ENCODE measurements at places on chromosomes 2 and 18.

DNA sequence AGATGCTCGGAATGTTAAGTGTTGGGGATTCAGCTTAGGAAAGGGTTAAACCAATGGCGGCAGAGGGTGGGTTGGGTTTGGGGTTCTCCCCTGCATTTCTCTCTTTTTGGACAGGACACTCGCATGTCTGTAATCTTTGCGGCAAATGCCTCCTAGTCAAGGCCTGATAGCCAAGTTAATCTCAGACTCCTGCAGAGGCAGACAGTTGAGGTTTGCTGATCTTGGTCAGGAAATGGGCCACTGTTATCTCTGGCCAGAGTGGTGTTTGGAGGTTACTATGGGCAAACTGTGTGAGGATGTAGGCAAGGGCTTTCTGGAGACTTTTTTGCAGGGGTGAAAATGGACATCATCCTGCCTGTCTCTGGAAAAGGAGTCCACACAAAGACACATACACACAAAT is 188.8 kb downstream of the SETBP1 start:
- no peak for DNase-seq

DNA sequence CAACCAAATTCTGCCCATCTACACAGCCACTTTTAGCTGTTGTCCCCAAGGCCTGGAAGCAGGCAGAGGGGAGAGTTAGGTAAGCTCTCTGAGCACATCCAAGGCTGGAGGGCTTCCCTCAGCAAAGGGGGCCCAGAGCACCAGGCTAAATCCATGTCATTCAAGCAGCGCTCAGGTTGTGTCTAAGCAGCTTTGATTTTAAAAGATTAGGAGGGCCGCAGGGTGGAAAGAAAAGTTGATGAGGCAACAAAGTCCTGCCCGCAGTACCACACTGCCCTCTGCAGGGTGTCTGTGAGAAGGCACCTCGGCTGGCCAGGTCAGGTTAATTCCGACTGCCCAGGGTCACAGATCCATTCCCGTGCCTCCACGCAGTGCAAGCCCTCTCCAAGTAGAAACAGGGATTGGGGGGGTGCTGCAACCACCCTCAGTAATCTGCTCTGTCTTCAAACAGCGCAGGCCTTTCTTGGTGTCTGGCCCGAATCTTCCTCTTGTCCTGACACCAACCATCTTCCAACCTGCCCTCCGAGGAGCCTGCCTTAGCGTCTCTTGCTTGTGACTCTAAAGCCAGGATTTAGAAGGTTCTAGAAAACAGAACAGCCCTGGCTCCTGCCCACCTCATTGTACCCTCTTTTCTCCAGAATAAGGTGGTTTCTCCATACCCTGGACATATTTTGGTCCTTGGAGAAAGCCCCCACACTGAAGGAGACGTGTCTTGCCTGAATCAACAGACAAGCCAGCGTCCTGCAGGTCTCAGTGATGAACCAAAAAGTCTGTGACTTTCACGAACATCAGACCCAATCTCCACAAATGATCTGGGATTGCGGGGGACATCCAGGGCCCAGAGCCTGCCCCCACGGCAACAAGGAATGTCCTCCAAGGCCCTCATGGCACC is 289.2 kb downstream of the TNS1 start:
- peak; percentile 56 for DNase-seq

GRCh38 chr2:48601349-48601748 is 16.3 kb upstream of the GTF2A1L start:
- peak; percentile 5 for DNase-seq

DNA sequence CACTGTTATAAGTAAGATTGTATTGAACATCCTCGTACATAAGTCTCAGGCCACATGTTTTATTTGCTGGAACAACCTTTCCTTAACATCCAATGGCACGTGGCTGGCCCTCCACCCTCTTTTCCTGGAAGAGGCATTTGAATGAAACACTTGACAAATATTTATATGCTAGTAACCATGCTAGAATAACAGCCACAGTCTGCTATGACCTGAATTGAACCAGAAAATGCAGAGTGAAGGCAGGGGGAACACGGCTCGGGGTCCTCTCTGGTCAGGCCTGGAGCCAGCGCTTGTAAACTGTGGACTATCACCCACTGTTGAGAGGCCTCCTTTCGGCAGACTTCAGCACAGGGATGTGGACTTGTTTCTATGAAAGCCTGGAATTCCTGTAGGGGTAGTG is 198.2 kb upstream of the COPS8 start:
- DNase-seq: no peak

GRCh38 chr2:199861132-199861774 is 10.3 kb upstream of the FTCDNL1 start:
- DNase-seq: no peak

GRCh38 chr2:192216336-192216735 is 21.6 kb upstream of the TMEFF2 start:
- DNase-seq: no peak

DNA sequence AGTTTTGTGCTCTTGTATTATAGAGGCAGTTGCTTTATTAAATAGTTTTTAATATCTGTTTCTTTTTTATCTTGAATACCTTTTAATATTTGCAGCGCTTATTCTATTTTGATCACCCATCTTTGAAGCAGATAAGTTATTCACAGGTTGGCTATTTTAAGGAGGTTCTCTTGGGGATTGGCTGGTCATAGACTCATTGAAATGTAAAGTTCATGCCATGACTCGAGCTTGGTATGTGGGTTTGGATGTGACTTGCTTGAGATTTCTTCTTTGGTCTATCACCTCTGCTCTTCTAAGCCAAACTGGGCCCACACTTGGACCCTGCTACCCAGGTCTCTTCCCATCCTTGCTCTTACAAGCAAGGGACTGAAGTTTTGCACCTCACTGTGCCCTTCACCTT is 33.6 kb downstream of the FARP2 start:
- DNase-seq: no peak

DNA sequence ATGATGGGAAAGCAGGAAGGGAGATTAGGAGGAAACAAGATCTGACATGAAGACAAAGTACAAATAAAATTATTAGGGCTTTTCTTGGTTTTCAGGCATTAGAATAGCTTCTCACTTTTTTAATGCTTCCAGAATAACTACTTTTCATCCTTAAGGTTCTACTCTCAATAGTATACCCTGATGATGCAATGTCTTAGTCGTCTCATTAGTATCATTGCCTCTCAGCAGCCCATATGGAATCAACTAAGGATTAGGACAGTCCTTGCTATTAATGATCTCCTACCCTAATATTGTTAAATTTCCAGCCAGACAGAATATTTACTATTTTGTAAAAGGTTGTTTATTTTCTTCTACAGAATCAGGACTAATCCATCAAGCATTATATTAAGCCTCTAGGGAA is 55.9 kb downstream of the RELCH start:
- no peak for DNase-seq

- DNase-seq: peak; percentile 4
Measured at GRCh38 chr2:23566241-23567142, 181.5 kb downstream of the KLHL29 start.

DNA sequence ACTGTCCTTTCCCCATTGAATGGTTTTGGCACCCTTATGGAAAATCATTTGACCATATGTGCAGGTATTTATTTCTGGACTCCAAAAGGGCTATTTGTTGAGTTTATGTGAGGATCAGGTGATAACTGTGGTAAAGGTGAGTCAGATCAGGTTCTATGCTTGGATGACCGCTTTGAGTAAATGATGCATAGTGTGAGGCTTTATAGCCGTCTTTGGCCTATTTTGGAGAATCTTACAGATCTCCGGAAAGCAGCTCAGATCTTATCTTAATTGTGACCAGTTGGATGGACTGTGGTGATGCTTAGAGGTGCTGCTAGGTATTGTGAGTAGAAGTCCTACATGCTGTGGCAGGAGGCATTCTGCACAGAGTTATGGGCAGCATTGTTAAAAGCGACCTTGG is 126.2 kb downstream of the METTL8 start:
- DNase-seq: no peak

GRCh38 chr2:144011553-144011952 is 508.4 kb downstream of the ZEB2 start:
- DNase-seq: no peak

GRCh38 chr2:175414882-175415487 is 233.5 kb upstream of the ATP5MC3 start:
- no peak for DNase-seq

- DNase-seq: no peak
Measured at GRCh38 chr2:164150604-164151003, 414.8 kb upstream of the FIGN start.

GRCh38 chr2:206150168-206150567 is 9.1 kb downstream of the NDUFS1 start:
- DNase-seq: no peak

DNA sequence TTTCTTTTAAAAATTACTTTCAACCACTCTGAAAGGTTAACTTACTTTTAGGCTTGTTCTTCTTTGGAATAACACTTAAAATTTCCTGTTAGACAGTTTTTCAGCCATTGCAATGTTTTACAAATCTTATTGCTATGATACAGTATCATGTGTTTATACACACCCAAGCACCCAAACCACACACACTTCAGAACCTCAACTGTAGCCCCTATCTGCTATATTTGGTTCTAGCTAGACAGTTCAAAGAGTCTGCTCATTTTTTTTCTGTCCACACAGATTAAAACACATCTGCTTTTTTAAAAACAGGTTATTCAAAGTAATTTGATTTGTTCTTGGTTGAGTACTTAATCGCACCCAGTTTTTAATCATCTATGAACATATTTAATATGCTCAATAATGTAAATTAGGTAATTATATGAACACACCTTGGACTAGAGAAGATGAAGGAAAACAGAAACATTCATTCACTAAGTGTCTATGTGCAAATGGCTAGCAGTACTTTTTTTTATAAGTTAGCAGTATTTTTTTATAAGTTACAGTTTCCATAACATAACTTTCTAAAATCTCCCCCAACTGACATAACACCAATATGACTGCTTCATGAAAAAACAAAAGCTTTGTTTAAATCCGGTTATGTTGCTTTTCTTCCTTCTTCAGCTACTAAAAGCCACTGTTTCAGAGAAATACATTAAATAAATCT is 17.6 kb downstream of the FBXO11 start:
- no peak for DNase-seq

- no peak for DNase-seq
Measured at GRCh38 chr2:31269087-31269486, 35.1 kb downstream of the EHD3 start.

GRCh38 chr2:7019191-7019590 is 102.0 kb downstream of the RNF144A start:
- DNase-seq: no peak

GRCh38 chr2:11388262-11389051 is 44.0 kb upstream of the ROCK2 start:
- DNase-seq: no peak

GRCh38 chr18:57275111-57275510 is 77.2 kb upstream of the ST8SIA3 start:
- no peak for DNase-seq

DNA sequence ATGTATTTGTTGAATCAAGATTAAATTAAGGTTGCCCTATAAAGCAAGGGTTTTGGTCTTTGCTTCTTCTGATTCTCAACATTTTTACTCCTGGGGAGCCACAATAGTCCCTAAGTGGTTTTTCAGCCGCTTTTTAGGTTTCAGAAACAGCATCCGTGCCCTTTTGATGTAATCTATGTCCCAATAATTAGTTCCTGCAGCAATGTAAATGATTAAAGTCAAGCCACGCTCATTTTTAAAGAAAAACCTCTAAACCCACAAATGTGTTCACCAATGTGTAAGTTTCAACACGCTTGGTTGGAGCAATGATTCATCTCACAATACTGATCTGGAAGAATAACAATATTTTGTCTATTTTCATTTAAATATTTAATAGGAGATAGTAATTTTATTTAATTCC is 5.6 kb downstream of the ARL4C start:
- DNase-seq: no peak

GRCh38 chr2:99643787-99644418 is 154.1 kb upstream of the REV1 start:
- DNase-seq: no peak

GRCh38 chr2:42450136-42450535 is 43.6 kb downstream of the KCNG3 start:
- DNase-seq: no peak

DNA sequence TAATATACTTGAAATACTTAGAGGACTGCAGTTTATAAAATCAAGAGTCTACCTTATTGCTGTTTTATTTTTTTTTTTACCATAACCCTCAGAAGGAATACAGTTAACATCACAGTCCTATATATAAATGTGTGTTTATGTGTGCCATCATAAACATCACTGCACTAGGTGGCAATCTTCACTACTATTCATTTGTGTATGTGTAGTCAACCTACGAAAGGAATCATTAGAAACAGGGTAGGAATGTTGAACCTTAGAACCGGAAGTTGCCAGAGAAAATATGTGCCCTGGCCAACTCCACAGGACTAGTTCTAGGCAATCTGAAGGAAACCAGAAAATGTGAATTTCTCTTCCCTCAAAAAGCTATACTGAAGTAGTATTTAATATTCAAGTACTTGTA is 3.4 kb downstream of the GEN1 start:
- no peak for DNase-seq

GRCh38 chr2:32379352-32379751 is 22.5 kb downstream of the BIRC6 start:
- no peak for DNase-seq

DNA sequence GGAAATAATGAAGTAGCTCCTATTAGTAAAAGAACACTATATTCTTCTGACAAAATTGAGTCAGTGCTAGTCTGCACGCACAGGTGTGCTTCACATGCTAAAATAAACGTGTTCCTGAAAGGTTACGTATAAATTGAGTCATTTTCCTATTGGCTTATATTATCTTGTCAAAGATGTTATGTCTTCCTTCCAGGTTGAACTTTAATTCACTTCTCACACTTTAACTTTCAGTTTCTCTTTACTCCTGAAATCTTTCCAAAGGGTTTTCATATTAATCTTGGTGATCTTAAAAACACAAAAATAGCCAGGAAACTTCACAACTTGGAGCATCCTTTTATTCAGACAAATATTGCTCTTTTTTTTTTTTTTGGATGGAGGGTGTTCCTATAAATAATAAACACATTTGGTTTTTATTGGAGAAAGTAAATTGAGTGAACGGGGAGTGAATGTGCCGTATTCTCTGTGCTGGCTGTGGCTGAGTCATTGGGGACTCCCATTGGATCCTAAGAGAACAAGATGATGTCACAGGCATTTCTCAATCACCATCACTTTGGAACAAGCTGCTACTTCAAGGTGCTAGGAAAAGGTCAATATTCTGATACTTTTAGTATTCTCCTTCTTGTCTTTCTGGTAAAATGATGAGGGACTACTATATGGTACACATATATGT is 150.2 kb upstream of the SPATS2L start:
- no peak for DNase-seq

- DNase-seq: no peak
Measured at GRCh38 chr2:241030333-241030680, 31.9 kb downstream of the SNED1 start.

DNA sequence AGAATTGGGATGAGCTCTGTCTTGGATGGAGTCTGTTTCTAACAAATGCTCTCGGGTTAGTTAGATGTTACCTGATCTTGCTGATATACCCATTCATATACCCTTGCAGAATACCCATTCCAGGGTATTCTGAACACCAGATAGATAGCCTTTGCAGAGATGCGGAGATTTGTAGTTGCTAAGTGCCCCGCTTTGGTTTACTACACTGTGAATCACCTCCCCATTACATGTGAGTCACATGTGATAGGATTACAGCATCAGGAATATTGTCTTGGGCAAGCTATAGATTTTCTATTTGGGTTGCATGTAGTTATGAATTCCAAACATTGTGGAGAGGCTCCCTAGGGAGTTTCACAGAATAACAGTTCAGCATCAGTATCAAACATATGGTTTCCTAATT is 3.8 kb downstream of the VSNL1 start:
- DNase-seq: no peak

Measured in stimulated activated CD8-positive, alpha-beta memory T cell treated with anti-CD3 and anti-CD28 coated beads, Interleukin-15, amount 100 ng/mL, for 48 hours (primary cell).